ENCODE measurements at places on chromosomes 6 and 20.

- DNase-seq, result peak; percentile 44
These were observed 702.7 kb downstream of the MAFB start for GRCh38 chr20:39986173-39986904.

GRCh38 chr6:148435386-148435785, 92.7 kb downstream of the SASH1 start:
- DNase-seq, result no peak

DNA sequence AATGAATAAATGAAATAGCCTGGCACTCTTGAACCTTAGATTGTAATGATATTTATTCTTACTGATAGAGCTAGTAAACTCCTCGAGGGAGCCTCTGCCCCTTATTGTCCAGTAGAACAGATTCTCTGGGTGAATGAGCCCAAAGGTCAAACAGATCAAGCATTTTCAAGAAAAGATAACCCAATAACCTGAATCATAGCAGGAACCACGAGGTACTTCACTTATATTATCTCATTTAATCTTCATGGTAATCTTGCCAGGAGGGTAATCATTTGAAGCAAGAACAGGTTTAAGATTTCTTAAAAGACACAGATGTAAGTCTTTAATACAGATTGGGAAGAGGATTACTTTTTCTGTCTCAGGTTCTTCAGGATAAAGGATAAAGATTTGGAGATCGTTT, 17.0 kb upstream of the TBCC start:
- no peak for DNase-seq

GRCh38 chr6:99808992-99809391, 185.0 kb downstream of the MCHR2 start:
- DNase-seq, result no peak

DNA sequence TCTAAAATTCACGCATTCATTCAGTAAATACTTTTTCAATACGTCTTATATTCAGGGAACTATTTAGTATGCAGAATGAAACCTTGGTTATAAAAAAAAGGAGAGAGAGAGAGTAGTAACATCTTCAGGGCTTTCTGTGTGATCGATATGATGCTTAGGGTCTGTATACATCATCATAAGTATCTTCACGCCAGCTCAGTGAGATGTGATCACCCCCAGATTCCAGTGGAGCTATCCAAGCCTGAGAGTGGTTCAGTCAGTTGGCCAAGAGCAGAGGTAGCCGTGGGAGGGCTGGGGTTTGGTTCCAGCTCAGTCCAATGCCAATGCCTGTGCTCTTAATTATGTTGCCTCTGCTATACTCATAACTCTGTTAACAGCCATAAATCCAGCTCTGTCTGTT, 8.6 kb downstream of the CD83 start:
- no peak for DNase-seq

DNA sequence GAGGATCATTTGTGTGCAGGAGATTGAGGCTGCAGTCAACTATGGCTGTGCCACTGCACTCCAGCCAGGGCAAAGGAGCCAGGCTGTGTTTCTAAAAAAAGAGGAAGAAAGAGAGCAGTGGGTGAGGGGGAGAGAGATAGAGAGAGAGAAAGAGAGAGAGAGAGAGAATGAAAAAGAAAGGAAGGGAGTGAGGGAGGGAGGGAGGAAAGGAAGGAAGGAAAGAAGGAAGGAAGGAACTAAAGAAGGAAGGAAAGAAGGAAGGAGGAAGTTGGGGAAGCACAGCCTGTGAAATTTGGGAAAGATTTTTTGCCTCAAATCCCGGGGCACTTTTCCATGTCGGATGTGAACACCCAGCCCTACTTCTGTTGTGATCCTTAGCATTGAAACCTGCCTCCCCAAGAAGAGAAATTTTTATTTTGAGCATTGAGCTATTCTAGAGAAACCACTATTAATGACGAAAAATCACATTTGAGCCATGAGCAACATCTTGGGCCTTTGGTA, 57.8 kb downstream of the FOXA2 start:
- no peak for DNase-seq

DNA sequence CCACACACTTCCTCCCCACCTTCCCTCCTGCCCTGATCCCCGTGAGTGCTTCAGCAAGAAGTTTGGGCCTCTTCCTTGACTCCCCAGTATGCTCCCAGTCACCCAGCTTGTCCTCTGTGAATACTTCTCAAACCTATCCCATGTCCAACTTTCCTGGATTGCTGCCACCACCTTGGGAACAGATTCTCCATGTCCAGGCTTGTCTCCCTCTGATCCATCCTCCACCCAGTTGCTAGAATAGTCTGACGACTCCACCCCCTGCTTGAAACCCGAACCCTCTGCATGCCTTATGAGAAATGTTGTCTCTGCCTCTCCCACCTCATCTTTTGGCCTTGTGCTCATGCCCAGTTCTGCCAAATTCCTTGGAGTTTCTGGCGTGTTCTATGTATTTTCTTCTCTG, 108.0 kb downstream of the PPP1R14C start:
- no peak for DNase-seq
